CD4-positive, alpha-beta T cell (primary cell): ENCODE measurements at places on chromosomes 16 and 17.

DNA sequence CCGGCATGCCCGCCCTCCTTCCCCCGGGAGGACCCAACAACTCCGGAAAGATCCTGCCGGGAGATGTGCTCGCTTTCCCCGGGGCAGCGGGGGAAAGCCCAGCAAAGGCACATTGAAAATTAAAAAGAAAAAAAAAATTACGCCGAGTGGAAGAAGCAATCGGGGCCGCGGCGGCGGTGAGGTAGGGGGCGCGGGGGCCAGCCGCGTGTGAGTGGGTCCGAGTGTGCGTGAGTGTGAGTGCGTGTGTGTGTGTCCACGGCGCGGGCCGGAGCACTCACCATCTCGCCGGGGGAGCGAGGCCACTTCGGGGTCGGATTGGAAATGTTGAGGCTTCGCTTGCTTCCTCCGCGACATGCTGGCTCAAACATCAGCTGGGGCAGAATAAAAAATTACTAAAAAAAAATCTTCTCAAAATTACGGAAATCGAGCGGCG, at the start of gene SALL1:
Gene SALL1, minus strand, starts transcription at position 383 of the 433 bp plus-strand sequence. Its CDS starts 29 bp downstream, at position 354.
- no peak for DNase-seq

- DNase-seq, result peak; percentile 74
Observed at GRCh38 chr17:7308625-7309433, 1.4 kb downstream of the EIF5A start.

GRCh38 chr16:70680495-70681381, 5.1 kb downstream of the MTSS2 start:
- DNase-seq, result no peak

DNA sequence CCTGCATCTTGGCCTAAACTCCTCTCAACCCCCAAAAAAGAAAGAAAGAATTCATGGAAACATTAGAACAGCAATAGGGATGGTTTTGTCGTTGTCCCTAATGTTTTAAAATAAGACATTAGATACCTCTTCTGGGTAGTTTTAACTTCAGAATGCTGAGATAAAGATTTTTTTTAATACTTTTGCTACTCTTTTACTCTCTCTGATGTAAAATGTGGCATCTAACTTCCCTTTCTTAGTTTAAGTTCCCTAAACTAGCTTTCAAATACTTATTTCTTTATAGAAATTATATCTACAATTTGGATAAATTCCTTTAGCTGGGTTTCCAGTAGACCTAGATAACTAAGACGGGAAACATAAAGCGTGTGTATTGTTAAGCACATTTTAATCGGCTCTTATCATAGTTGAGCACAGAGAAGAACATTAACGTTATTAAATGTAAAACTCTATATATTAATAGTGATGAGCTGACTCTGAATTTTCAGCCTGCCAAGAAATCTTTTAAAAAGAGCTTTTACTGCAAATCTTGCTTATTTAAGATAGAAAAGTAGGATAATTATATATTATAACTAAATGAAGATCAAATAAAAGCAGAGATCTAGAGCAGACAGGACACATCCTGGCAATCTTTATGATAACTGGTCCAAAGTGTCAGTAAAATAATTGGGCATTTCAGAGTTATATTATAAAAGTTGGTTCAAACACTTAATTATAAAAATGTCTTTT, 183.2 kb downstream of the CYB561 start:
- no peak for DNase-seq

DNA sequence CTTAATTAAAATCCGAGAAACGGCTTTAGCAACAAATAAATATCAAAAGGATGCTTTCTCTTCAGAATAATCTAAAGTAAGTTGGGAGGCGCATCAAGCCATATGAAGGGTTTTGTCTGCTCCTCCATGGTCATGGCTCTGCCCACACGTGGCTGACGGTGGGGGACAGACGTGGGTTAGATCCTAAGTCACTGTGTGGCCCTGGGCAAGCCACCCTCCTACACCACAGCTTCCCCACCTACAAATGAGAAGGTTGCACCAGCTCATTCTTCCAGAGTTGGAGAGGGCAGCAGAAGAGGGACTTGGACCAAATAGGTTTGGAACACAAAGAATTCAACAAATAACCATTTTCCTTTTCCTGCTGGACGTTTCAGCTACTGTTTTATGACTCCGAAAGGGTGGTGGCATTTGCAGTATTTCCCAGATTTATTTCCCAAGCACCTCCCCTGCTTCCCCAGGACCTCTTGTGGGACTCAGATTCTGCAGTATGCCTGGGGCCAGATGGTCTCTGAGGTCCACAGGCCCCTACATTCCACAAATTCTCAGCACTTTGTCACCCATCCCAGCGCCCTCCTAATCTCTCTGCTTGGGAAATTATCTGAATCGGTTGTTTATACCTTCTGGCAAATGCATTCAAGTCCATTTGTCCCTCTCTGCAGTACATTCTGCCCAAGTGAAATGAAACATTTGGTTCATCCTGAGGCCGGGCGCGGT, 17.8 kb downstream of the LRRC75A start:
- no peak for DNase-seq

DNA sequence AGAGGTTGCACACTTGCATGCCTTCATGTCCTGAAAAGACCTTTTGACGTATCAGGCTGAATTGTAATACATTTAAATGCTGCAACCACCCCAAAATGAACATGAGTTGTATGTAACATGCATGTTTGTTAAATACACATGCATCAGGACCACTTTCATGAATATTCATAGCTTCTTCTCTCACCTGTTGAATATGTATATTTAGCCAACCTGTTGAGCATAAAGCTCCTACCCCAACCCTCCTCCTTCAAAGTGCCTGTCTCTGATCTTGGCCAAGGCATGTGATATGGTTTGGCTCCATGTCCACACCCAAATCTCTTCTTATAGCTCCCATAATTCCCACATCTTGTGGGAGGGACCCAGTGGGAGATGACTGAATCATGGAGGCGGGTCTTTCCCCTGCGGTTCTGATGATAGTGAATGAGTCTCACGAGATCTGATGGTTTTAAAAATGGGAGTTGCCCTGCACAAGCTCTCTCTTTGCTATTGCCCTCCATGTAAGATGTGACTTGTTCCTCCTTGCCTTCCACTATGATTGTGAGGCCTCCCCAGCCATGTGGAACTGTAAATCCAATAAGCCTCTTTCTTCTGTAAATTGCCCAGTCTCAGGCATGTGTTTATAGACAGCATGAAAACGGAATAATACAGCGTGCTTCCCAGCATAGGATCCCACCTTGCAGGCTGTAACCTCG, 3.8 kb upstream of the CRYM start:
- DNase-seq, result no peak

DNA sequence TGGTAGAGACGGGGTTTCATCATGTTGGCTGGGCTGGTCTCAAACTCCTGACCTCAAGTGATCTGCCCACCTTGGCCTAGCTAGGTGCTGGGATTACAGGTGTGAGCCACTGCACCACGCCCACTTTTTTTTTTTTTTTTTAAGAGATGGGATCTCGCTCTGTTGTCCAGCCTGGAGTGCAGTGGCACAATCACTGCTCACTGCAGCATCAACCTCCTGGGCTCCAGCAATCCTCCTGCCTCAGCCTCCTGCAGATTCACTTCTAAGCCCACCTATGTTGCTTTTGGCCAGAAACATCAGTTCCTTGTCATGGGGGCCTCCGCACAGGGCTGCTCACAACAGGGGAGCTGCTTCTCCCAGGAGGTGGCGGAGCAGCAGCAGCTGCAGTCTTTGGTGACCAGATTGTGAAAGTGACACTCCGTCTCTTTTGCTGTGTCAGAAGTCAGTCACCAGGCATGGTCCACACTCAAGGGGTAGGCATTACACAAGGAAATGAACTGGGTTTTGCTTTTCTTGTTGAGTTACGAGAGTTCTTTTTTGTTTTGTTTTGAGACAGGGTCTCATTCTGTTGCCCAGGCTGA, 4.5 kb upstream of the NME4 start:
- no peak for DNase-seq

- DNase-seq, result peak; percentile 5
Observed at GRCh38 chr16:22007159-22007508, 777 bp upstream of the MOSMO start.

GRCh38 chr17:75152523-75152921, 1.8 kb downstream of the JPT1 start:
- DNase-seq, result no peak

GRCh38 chr17:66491213-66491612, 188.8 kb downstream of the PRKCA start:
- DNase-seq, result no peak

GRCh38 chr16:72749091-72749490, 298.8 kb downstream of the ZFHX3 start:
- DNase-seq, result no peak

DNA sequence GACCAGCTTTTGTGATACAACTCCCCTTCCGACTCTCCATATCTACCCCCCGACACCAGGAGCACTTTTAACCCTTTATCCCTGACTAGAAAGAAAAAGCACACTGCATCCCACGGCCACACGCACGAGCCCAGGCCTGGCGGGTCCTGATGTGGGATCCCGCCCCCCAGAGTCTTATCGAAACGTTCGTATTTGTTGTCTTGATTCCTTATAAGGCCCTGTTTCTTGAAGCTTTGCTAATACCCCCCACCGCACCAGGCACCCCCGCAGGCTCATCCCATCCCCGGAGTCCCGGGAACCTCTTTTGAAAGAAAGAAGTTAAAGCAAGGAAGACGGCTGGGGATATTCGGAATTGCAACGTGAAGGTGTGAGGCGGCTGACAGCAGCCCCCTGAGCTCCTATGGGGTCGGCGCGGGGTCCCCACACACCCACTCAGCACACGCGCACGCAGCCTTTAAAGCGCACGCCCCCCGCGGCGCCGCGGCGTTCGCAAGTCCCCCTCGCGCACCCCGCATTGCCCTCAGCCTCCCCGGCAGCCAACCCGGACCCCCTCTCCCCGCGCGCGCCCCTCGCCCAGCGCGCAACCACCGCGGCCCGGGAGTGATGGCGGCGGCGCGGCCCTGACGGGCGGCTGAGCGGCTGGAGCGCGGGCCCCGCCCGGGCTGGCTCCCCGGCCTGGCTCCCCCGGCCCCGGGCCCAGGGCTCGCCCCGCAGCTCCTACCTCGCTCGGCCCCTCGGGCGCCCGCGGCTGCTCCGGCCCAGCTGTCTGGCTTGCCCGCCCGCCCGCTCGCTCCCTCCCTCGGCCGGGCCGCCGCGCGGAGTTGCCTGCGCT, 448 bp downstream of the STAT5B start:
- peak; percentile 38 for DNase-seq

DNA sequence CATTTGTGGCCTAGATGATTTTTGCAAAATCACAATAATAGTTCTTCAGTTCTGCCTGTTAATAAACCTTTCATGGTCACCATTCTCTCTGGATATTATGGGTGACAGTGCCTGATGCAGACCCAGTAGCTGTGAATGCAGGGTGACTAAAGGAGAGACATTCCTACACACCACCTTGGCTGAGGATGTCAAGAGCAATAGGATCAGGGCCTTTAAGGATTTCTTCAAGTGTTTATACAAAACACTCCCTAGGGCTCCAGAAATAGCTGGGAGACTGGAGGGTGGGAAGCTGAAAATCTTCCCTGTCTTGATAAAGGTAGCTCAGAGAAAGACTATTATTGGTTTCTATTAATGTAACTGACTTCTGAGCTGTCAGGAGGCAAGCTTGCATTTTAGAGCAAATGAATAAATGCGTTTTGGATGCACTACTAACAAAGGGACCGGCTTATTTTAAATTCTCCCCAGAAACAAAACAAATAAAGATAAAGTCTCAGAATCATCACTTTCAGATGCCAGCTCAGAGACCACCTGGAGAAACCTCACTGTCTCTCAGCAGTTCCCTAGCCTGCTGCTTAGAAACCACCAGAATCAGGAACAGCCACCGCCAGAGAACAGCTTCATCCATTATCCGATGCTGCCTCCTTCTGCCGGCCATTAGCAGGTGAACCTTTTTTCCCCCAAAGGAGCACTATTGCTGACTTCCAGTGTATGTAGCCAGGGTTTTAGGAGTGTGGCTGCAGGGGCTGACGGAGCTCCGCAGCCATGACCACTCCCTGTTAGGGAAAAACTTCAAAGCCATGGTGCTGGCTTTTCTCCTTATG, 171.4 kb upstream of the DYNLRB2 start:
- DNase-seq, result no peak

- peak; percentile 30 for DNase-seq
Observed at GRCh38 chr16:3637371-3637923, 17.0 kb upstream of the DNASE1 start.

GRCh38 chr17:45251931-45252330, 10.0 kb downstream of the SPATA32 start:
- no peak for DNase-seq

- DNase-seq, result no peak
Observed at GRCh38 chr17:15456496-15456895, 10.9 kb downstream of the CDRT4 start.

GRCh38 chr16:12976496-12976895, 75.1 kb downstream of the SHISA9 start:
- no peak for DNase-seq

DNA sequence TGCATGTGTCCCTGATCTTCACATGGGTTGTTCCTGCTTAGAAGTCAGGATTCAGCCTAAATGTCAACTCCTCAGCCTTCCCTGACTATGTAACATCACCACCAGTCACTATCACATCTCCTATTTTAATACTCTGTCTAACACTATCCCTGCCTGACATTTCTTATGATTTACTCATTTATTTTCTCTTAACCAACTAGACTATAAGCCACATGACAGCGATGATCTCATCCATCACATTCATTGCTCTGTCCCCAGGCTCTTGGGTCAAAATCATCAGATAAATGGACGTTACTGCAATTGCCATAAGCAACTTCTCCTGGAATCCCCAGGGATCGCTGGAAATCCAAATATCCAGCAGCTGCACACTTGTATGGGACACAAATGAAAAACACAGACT, 15.7 kb downstream of the CDRT4 start:
- DNase-seq, result no peak

- DNase-seq, result no peak
Observed at GRCh38 chr16:2846511-2847310, 11.3 kb downstream of the PRSS22 start.

DNA sequence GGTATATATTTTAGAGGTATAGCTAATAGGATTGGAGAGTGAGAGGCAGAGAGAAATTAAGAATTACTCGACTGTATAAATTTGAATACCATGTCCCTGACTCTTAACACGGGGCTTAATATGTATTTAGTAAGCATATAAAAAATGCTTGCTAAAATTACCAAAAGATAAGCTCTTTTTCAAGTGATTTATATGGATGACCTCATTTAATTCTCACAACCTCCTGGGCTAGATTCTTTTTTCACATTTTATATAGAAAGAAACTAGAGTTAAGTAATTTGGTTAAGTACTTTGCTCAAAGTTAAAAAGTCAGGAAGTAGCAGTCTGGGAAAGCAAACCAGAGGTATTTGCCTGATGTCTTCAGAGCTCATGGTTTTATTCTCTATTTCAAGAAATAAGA, 963.5 kb upstream of the SOX9 start:
- no peak for DNase-seq

- no peak for DNase-seq
Observed at GRCh38 chr16:69793526-69793925, 31.4 kb downstream of the WWP2 start.

GRCh38 chr16:78306361-78306760, 206.9 kb downstream of the WWOX start:
- no peak for DNase-seq

GRCh38 chr17:48025040-48025903, 12.3 kb downstream of the COPZ2 start:
- peak; percentile 95 for DNase-seq

GRCh38 chr17:36002631-36003030, 1.3 kb upstream of the CCL15 start:
- no peak for DNase-seq

GRCh38 chr16:84975066-84975465, 36.3 kb downstream of the ZDHHC7 start:
- DNase-seq, result no peak

GRCh38 chr17:79627766-79628690, 17.2 kb upstream of the RBFOX3 start:
- DNase-seq, result no peak
